ENCODE measurements at places on chromosomes 5 and 9.

- no peak for DNase-seq
Measured at GRCh38 chr5:109584986-109585599, 104.6 kb upstream of the MAN2A1 start.

DNA sequence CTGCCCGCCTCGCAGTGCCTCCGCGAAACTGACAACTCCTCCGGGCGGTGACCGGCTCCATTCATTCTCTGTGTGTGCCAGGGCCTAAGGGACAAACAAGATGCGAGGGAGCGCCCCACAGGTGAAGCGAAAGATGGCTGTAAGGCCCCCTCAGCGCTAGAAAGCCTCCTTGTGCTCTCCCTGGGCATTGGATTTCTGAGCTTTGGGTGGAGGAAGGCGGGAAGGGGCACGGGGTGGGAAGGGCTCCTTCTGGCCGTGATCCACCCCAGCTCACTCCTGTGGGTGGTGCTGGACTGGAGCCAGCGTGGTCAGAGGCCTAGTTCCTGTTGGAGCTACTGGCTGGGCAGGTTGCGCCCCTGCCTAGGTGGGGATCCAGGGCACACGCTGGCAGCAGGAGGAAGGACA is 943 bp downstream of the GALNT12 start:
- DNase-seq: no peak

- DNase-seq: no peak
Measured at GRCh38 chr9:113192455-113192854, 28.6 kb downstream of the FKBP15 start.

GRCh38 chr5:87776785-87777184 is 364.1 kb upstream of the CCNH start:
- DNase-seq: no peak

GRCh38 chr5:178533136-178533535 is 57.1 kb downstream of the COL23A1 start:
- no peak for DNase-seq

Data from lung microvascular endothelial cell (primary cell).